Neuronal stem cell (in vitro differentiated cells): ENCODE measurements at places on chromosomes 2 and 18.
A peak's percentile ranks its signal among the peaks of the same experiment; 100 is the strongest.

GRCh38 chr2:226674123-226674522 lies 125.5 kb downstream of the IRS1 start:
- DNase-seq = no peak

GRCh38 chr2:141957827-141958450 lies 172.9 kb downstream of the LRP1B start:
- no peak for DNase-seq

DNA sequence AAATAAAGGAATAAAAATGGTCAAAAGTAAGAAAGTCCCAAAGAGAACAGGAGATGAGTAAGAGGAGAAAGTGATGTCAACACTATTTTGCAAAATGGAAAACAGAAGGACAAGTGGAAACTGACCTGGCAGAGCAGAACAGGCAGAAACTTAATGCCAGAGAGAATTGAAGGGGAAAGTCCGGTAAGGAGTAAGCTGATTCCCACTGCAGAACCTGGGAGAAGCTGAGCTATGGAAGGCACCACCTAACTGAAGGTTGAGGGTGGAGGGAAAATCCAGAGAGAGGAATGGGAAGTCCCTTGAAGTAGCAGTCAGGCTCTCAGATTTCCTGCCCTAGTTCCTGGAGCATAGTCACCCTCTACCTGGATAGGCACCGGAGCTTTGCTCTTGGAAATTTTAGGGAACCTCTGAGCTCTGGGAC lies 59.8 kb downstream of the MOGAT1 start:
- DNase-seq = no peak

DNA sequence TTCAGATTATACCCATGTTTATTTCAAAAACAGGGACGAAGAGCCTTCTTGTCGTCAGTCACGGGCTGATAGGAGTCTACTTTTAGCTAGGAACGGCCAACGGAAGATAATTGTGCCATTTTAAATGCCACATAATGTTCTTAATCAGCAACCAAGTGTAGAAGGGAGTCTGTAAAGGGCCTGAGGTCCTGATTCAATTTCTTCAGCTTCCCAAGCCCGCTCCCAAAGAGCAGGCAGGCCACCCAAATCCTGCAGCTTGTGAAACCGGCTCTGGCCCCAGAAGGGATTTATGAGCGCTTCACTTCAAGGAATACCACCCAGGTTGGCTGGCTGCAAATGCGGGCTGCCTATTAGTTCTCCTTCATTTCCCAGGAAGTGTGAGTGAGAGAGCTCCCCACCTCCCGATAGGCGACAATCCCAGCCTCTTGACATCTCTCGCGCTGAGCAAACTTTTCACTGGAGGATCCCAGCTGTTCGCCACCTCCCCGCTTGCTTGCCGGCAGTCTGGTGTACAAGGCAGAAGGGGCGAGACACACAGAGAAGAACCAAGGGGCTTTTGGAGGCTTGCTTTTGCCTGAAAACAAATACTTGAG lies 272.9 kb downstream of the CDH20 start:
- DNase-seq = peak; percentile 65

DNA sequence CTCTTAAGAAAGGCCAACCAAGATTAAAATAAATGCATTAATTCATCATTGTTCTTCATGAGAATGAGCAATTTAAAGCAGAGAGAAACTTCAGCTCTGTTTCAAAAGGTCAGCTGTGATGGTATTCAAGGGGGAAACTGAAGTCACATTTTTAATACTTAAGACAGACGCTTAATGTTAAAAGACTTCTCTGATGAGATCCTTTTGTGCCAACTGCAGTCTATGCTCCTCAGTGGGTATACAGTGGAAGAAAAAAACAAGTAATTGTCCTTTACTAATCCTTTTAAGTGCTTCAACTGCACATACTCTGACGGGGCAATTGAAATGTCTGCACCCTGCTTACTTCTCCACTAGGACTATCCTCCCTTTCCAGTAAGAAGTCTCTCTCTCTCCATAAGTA lies 309.7 kb downstream of the GULP1 start:
- peak; percentile 4 for DNase-seq

DNA sequence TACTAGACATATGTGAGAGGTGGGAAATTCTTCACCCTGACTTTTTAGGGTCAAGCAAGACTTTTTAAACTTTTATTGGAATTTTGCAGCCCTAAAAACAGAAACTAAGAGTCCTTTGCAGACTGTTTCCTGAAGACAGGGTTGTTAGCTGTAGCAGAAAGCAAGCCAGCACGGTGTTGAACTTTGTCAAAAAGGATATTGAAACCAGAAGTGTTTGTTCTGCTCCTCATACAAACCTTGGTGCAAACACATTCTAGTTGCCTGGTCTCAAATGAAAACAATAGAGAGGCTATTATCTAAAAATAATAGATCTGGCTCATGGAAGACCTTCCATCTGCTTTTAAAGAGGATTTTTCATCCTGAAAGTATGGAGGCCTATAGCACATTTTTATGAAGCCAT lies 65.8 kb upstream of the IGFBP5 start:
- no peak for DNase-seq

GRCh38 chr2:226767056-226767813 lies 32.4 kb downstream of the IRS1 start:
- DNase-seq = no peak

- no peak for DNase-seq
Measured at GRCh38 chr2:45670646-45671045, 19.2 kb downstream of the PRKCE start.

GRCh38 chr2:47069628-47070154 lies 85.4 kb downstream of the STPG4 start:
- peak; percentile 66 for DNase-seq

DNA sequence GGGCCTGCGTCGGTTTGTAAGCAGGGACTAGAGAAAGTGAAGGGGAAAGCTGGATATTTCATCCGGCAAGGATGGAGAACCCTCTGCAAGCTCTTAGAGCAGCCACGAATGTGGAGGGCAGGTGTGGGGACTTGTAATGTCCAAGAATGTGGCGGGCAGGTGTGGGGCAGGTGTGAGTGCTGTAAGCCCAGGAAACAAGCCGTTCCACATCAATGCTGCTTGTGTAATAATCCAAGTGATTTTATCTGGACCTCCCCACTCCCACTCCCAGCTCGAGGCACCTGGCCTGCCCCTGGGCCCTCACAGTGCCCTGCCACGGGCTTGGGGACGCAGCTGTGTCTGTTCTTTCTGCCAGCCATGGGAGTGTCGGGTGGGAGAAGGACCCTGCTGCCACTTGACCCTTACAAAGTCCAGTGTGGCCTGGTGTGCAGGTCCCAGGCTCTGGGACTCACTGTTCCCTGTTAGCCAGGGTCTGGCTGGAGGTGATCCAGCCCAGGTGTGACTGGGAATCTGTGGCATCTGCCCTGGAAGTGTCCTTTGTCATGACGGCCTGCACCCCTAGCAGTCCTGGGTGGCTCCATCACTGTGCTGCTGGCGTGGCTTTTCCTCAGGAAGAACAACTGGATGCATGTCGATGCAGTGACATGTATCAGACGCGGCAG lies 42.8 kb downstream of the SOX11 start:
- DNase-seq = no peak

GRCh38 chr2:149104221-149104620 lies 65.7 kb downstream of the LYPD6B start:
- DNase-seq = no peak

GRCh38 chr2:3126911-3127621 lies 250.6 kb downstream of the EIPR1 start:
- no peak for DNase-seq

GRCh38 chr2:219997341-219997851 lies 370.0 kb downstream of the SLC4A3 start:
- DNase-seq = peak; percentile 48

GRCh38 chr2:43165378-43166069 lies 60.9 kb downstream of the ZFP36L2 start:
- DNase-seq = no peak

- DNase-seq = no peak
Measured at GRCh38 chr2:105655244-105655643, 89.5 kb upstream of the NCK2 start.

DNA sequence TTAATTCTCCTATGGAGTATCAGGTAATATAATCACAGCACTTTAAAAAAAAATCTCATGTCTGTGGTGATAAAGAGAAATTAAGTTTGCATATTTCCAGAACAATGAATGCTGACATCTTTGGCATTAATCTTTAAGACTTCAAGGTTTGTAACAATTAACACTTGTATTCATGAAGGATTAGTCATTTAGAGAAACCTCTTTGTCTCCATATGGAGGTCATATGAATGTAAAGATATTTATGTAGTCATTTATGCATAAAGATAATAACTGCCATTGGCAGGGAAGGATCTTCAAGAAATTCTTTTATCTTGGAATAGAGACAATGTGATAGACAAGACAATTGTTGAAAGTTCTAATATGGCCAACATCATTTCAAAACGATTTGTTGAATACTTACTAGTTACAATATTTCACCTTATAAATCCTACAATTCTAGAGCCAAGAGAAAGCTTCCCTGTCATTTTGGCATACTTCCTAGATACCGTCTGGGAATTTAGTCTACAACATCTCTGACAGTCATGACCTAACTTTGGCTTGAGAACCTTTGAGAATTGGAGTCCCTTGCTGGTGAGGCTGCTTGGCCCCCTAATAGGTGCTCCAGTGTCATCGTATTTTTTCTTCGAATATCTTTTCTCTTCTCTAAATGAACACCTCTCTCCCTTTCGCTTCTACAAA lies 33.6 kb downstream of the RASGRP3 start:
- DNase-seq = no peak

GRCh38 chr2:192604295-192604694 lies 409.6 kb upstream of the TMEFF2 start:
- no peak for DNase-seq

DNA sequence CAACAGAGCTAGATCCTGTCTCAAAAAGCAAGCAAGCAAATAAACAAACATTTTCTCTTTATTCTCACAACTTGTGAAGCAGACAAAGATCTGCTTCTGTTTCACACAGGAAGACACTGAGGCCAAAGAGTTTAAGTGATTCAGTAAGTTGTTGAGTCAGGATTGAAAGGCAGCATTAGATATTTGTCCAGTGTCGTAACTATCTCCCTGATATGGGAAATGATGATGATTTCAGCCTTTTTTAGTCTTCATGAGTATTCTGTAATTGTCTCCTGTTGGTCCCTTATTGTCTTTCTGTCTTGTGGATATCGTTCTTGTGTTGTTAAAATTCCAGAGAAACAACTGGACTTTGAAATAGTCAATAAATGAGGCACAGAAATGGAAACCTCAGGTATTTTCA lies 59.6 kb downstream of the GATA6 start:
- DNase-seq = no peak

DNA sequence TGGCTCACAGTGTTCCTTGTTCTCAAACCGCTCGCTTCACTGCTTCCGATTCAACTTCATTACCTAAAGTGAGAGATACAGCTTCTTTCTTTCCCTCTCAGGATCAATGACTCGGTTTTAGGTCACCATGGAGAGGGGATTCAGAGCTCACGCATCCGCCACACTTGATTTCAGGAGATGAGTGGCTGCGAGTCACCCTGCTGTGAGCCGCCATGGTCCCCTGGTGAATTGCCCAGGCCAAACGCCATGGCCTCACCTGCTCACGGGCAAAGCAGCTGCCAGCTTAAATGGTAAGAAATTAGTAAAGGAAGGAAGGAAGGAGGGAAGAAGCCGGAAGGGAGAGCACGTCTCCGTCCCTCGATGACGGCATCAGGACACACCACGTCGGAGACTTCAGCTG lies 60.5 kb downstream of the ADNP2 start:
- DNase-seq = no peak

DNA sequence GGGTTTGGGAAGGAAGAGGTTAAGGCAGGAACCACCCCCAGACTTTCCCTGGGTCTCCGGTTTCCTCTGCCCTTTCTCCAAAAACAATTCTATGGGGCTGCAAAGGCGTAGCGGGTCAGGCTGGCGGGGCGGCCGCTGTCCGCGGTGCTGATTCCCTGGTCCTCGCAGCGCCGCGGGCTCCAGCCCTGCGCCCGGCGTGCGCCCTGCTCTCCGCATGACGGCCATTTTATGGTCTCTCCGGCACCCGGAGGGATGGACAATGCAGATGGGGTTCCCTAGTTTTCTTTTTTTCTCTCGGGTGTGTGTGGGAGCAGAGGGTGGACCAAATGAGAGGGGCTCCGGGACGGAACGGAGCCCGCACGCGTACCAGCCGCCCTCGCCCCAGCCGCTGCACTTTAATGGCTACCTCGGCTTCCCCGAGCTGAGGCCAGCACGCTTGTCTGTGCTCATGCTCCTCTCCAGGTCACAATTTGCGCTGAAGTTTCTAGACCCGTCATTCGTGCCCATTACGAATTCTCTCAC lies 1.6 kb downstream of the ST8SIA3 start:
- peak; percentile 89 for DNase-seq

DNA sequence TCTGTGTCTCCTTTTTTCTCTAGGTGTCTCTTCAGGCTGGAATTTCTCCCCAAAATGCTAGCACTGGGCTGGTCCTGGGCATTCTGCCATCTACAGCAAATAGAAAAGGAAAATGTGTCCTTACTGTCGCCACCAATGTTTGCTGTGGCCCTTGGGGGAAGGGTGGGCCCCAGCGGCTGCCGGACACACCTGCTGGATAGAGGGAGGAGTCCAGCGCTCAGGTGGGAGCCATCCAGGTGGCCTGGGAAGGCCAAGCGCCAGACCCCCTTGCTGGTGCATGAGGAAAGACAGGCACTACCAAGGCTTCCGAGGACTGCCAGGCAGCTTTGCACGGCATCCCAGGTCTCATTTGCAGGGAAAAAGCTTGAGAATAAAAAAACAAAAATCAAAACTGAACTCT lies 147.7 kb upstream of the GATA6 start:
- DNase-seq = no peak

GRCh38 chr2:230097841-230098240 lies 29.1 kb upstream of the SLC16A14 start:
- no peak for DNase-seq

DNA sequence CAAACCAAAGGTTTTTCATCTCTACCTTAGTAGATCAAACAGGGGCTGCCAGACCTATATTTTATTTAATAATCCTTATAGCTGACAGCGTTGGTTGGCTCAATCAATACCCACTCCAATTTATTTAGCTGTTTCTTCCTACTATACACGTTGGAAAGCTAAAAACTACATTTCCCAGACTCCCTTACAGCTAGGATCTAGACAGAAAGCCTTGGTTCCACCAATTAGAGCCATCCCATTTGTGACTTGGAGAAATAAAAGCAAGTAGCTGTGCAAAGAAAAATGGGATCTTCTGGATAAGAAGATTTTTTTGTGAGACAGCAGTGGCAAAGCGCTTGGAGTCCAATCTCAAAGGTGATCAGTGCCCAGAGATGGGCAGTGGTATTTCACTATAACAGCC lies 331.3 kb upstream of the MEIS1 start:
- DNase-seq = no peak

- DNase-seq = no peak
Measured at GRCh38 chr2:236547725-236548124, 21.9 kb upstream of the ACKR3 start.

GRCh38 chr2:190499273-190499672 lies 35.2 kb downstream of the NEMP2 start:
- DNase-seq = no peak

GRCh38 chr2:21372654-21373053 lies 248.9 kb downstream of the TDRD15 start:
- no peak for DNase-seq
